ENCODE measurements at places on chromosomes 2 and 18.

GRCh38 chr2:133503323-133503722 is 64.9 kb downstream of the NCKAP5 start:
- no peak for DNase-seq

DNA sequence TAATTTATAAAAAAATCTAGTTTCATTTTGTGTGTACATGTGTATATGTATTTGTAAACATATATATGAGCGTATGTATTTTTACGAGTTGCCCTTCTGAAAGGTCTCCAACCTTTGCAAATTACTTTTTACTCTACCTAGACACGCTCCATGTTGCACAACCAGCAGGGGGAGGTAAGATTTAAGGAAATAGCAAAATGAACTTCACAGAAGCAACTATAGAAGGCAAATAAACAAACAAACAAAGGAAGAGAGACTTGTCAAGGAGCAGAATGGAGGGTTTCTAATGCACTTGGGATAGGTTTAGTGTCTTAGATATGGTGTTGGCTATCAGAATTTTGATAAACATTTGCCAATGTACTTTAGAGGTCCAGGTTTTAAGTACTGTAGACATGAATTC is 820.5 kb upstream of the POU3F3 start:
- no peak for DNase-seq

DNA sequence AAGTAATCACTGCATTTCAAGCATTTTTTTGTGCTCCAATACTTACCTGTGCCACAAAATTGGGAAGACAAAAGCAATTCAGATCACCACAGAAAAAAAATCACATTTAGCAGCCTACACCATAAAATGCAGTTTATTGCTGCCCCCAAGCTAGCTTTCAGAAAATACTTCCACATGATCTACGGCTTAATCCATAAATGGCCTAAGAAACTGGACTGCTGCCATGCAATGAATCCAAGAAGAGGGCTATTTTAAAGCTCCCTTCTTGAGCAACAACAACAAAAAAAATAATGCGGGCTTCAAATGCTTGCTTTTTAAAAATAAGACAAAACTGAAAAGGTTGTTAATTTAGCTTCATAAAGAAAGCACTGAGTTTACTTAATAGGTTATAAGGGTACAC is 272.3 kb downstream of the RAD51AP2 start:
- no peak for DNase-seq

- no peak for DNase-seq
Measured at GRCh38 chr2:176494949-176495353, 225.7 kb downstream of the MTX2 start.

DNA sequence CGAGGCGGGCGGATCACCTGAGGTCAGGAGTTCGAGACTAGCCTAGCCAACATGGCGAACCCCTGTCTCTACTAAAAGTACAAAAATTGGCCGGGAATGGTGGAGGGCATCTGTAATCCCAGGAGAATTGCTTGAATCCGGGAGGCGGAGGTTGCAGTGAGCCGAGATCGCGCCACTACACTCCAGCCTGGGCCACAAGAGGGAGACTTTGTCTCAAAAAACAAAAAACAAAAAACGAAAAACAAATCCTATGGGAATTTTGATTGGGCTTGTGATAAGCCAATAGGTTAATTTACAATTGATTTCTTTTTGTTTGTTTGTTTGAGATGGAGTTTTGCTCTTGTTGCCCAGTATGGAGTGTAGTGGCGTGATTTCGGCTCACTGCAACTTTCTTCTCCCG is 24.2 kb upstream of the TOGARAM2 start:
- no peak for DNase-seq

- DNase-seq: no peak
Measured at GRCh38 chr2:187581125-187581896, 27.1 kb upstream of the TFPI start.

DNA sequence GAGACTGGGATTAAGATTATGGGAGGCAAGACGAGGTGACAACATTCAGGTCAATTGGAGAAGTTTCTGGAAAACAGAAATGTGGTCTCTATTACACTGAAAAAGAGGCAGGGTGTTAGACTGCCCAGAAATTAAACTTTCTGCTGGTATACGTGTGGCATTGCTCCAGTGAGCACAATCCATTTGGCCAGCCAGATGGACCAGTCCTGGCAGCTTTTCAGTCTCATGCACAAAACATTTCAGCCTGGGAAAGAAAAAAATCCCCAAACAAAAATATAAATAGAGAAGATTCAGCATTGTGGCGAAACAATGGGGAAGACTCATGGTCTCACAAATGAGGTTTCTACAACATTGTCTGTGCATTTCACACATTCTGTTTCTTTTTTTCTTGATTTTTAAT is 113.9 kb downstream of the HNMT start:
- no peak for DNase-seq
